ENCODE measurements at places on chromosomes 7 and 10.

DNA sequence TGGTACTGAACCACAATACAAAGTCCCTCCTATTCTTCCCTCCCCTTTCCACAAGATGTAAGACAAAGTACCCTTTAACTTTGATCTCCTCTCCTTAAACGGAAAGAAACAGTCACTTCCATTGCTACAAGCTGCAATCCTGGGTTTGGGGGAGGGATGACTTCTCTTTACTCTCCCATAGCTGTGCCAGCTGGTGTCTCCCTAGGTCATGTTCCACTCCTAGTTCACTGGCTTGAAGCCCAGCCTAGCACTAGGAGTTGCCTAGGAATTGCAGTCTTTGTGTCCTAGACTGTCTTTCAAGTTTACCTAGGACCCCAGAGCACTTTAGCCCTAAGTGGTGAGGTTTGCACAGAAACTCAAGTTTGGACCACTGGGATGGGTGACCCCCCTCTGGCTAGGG, 311.1 kb downstream of the HPSE2 start:
- no peak for DNase-seq

DNA sequence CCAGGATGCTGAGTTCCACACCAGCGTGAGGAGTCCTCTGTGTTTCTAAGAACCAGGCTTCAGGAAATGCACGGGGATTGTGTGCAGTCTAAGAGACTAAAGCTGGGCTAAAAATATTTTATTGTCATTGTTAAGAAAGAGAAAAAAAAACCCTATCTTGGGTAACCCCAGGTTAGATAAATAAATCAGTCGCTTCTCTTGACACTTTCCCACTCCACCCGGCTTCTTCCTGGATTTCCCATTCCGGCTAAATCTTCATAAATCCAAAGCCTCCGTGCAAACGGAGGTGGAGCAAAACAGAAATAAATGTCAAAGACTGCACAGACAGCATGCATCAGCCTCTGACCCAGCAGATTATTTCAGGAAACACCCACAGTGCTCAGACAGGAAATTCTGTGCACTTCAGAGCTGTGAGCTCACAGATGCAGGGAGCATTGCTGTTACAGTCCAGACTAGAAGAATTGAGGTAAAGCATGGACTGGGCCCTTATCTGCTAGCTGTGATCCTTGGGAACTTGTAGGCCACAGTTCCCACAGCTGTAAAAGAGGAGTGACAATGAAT, 44.8 kb upstream of the GRID1 start:
- peak; percentile 25 for DNase-seq

DNA sequence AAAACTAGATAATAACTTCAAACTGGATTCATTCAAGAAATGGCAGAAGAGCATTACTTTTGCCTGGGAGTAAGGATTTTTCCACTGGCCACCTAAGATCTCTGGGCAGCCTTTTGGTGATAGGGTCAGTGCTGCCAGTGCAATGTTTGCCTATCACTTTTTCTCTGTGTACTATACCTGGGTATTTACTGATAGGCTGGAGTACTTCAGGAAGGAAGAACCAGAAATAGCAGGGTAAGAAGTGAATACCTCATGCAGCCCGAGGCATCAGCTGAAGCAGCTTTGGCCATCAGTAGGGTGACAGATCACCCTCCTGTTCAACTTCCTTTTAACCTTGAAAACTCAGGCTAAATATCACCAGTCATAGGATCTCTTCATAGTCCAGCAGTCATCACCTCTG, 5.5 kb upstream of the PAPSS2 start:
- no peak for DNase-seq

DNA sequence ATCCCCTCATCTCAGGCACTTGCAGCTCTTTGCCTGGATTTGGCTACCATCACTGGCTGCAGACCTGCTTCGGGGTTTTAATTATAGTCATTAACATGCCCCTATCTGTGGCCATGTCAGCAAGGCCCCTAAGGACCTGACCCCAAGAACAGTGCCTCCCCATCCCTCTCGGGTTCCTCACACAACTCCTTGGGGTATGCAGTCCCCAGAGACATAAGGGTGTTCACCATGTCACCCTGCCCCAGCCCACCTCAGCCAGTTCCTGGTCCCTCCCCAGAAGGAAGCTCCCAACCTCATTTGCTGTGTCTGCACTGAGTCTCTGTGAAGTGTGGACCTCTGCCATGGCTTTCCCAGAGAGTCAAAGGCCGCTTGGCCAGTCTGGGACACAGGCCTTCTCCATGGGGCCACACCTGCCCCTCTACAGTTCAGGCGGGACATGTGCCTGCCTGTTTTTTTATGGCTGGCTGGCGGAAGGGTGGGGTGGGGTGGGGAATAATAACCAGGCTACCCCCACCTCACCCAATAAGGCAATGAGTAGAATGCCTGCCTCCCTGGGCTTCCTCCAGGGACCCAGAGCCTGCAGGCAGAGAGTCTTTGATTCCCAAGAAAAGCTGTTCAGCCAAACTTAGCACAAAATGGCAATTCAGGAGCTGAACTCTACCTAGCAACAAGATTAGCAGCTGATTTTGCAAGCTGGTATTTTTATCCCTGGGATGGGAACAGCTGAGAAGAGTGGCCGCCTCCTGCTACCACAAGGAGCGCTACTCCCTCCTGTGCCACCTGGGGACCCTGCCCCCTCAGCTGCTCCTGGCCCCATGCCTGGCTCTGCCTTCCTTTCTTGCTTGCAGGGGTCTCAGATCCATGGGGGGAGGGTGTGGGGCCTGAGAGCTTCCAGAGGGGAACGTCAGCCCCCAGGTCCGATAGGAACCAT, 23.7 kb upstream of the CAMK2B start:
- DNase-seq = no peak

DNA sequence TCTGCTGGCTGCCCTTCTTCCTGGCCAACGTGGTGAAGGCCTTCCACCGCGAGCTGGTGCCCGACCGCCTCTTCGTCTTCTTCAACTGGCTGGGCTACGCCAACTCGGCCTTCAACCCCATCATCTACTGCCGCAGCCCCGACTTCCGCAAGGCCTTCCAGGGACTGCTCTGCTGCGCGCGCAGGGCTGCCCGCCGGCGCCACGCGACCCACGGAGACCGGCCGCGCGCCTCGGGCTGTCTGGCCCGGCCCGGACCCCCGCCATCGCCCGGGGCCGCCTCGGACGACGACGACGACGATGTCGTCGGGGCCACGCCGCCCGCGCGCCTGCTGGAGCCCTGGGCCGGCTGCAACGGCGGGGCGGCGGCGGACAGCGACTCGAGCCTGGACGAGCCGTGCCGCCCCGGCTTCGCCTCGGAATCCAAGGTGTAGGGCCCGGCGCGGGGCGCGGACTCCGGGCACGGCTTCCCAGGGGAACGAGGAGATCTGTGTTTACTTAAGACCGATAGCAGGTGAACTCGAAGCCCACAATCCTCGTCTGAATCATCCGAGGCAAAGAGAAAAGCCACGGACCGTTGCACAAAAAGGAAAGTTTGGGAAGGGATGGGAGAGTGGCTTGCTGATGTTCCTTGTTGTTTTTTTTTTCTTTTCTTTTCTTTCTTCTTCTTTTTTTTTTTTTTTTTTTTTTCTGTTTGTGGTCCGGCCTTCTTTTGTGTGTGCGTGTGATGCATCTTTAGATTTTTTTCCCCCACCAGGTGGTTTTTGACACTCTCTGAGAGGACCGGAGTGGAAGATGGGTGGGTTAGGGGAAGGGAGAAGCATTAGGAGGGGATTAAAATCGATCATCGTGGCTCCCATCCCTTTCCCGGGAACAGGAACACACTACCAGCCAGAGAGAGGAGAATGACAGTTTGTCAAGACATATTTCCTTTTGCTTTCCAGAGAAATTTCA, 1.7 kb downstream of the ADRB1 start:
- DNase-seq = no peak

GRCh38 chr7:5225616-5226290, 35.7 kb downstream of the WIPI2 start:
- no peak for DNase-seq

DNA sequence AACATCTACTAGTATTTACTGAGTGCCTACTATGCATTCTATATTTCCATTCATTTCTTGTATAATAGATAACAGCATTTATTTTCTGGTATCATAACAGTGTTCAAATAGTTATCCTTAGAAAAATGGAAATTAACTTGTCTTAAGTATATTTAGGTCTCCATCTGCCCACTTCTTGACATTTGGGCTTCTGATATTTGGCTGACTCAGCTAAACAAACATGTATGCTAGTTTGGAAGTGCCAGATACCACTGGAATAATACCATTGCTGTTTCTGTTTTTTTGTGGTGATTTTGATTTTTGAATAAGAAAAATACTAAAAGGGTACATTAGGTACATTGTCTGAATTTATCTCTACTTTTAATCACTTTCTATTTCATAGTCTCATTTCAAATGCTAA, 169.2 kb downstream of the ST7 start:
- no peak for DNase-seq

- no peak for DNase-seq
These were observed 40.9 kb downstream of the TCERG1L start for GRCh38 chr10:131270461-131271190.

GRCh38 chr7:35530124-35531109, 164.5 kb downstream of the HERPUD2 start:
- DNase-seq = no peak

DNA sequence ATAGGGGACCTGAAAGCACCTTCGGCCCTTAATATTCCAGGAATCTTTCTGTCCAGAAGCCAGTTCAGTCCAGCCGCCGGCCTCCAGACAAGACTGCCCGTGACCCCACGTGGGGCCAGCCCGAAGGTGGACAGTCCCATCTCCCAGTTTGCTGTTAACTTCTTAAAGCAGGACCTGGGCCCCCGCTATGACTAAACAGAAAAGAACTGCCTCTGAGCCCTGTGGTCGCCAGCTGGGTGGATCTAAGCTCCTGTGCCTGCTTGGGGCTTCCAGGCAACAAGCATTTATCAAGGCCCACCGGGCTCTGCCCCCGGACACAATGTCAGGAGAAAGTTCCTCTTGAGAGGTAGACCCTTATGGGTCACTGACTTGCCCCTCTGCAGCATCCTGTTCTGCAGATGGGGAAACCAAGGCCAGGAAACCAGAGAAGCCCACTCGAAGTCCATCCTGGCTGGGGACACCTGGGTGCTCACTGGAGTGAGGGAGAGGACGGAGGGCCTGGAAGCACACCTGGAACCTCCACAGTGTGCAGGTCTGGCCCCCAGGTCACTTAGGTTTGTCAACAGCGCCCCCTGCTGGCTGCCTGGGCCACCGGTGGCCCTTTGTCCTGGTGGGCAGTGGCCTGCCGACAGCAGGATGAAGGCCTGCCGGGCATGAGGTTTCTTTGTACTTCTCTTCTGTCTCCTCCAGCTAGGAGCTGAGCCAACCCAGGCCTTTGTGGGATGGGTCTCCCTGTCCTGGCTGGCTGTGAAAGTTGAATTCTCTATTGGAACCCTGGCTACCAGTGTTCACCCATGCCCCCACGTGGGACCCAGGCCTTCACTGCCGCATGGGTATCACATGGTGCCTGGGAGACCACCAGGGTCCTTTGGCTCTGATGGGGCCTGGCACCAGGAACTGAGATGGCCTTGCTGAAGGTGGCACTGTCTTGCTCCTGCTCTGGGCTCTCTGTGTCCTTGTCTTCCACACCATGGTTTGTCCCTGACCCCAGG, 128.0 kb downstream of the ZMIZ1 start:
- DNase-seq = no peak

GRCh38 chr7:138934861-138935260, 46.3 kb downstream of the KIAA1549 start:
- no peak for DNase-seq

DNA sequence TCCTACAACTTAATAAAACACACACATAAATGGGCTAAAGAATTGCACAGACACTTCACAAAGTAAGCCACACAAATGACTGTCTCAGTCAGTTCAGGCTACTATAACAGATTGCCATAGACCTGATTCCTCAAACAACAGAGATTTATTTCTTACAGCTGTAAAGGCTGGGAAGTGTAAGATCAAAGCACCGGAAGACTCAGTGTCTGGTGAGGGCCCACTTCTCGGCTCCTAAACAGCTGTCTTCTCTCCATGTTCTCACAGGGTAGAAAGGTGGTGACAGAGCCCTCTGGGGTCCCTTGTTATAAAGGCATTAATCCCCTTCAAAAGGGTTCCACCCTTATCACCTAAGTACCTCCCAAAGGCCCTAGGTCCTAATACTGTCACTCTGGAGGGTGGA, 18.3 kb downstream of the STK32C start:
- DNase-seq = no peak

DNA sequence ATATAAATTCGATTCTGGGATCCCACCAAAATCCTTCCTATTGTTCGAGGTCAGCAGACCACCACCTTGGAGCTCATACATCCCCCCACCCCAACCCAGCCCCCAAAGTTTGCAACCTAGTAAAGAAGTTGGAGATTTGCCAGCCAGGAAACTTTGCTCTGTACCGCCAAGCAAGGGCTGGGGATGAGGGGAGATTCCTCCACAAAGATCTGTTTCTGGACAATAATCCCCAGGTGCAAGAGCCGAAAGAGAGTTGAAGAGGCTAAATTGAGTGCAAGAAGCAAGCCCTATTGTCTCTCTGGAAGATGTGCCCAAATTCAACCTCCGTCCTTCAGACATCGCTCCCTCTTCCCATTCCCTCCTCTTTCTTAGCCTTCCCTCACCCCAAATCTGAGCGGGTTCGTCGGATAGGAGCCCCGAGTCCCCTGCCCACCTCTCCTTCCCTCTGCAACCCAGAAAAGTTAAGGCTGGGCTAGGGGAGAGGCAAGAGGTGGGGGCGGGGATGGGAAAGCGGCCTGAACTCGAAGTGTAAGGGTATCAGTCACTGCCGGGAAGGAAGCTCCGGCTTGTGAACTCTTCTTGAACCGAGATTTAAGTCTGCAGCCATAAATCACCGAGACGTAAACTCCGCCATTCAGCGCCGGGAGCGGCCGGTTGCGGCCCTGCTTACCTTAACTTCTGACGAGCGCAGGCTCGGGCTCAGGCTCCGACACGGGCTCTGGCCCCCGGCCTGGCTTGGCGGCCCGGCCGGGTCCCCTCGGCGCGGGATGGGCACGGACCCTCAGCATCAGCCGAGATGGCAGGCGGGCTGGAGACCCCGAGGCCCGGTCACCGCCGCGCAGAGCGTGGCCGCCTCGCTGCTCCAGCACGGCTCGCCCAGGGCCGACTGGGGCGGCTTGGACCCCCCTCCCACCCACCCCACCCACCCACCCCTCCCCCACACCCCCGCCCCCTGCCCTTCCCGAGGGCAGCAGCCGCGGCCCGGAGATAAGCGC, 10.8 kb upstream of the HOXA2 start:
- peak; percentile 91 for DNase-seq

DNA sequence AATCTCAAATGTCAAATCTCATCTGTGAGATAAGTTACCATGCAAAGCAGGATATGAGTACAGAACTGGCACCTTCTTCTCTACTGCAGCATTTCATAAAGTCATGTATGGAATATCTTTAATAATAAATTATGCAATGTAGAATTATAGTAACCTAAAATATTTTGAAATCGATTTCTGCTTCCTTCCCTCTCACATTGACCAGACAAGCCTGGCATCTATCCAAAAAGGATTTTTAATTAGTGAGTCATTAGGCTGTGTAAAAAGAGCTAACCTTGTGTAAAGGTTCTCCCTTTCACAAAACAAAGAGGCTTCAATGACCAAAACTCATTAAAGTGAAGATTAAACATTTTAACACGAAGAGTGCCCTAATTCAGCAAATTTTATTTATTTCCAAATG, 48.8 kb upstream of the EXOC6 start:
- no peak for DNase-seq

DNA sequence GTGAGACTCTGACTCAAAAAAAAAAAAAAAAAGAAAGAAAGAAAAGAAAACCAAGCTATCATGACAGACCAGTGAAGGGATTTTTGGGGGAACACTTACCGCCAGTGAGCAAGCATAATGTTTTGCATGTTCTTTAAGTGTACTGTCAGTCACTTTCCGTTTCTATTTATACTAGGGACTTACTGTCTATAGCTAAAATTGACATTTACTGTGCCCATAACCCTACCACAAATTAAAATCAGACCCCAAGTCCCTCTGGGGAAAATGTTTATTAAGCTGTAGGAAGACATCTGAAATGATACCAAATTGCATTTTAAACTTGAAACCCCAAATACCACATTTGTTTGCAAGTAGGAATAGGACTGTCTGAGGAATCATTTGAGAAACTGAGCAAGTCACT, 252.8 kb downstream of the TRIL start:
- no peak for DNase-seq

Measured in renal cortex interstitium (tissue), 15 donors.